ENCODE measurements at places on chromosomes 3 and 15. TPM values are rescaled to one million over a fixed set of nuclear protein-coding genes. Genes with fewer than 3 reads are reported as not detected.

Gene SSUH2
- total RNA-seq: 0.41 TPM

Gene CPNE9
- 0.41 TPM for total RNA-seq

Gene RPP25
- total RNA-seq: 7.3 TPM

Gene APH1B
- 26.1 TPM for total RNA-seq

Gene FYTTD1
- 61.1 TPM for total RNA-seq

Gene BNC1
- total RNA-seq: 0.41 TPM

Gene EPHA3
- 136 TPM for total RNA-seq

Gene STT3B
- total RNA-seq: 190 TPM

Gene ICE2
- total RNA-seq: 38.3 TPM

GRCh38 chr15:69299943-69300588 lies 1.4 kb downstream of the PAQR5 start:
- DNase-seq: no peak

GRCh38 chr15:79970624-79971434 lies at the start of gene BCL2A1:
TSS of gene BCL2A1 (minus strand) at chr15:79971196. CDS start at chr15:79971119, 77 bp downstream.
- DNase-seq: no peak

- no peak for DNase-seq
Measured at GRCh38 chr3:141389703-141390102, 21.4 kb downstream of the ZBTB38 start.

DNA sequence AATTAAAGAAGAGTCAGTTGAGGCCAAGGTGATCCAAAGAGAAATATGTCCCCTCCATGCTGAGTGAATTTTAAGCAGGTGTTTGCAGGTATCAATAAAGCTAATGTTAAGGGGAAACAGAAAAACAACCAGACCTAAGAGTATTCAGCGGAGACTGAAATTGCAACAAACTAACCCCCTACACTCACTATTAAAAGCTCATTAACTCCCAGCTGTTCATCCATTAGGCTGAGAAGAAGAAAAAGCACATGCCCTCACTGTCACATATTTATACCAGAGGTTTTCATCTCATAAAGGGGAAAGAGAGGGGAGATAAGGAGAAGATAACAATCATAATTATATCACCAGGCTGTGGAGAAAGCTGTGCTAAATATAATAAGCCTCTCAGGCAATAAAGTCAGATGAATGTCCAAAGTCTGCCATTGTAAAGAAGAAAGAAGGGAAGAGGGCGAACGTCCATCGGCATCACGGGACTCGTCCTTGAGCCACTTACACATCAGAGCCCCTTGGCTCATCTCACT lies 145.2 kb downstream of the TAFA4 start:
- no peak for DNase-seq

GRCh38 chr15:79015416-79015815 lies 70.6 kb upstream of the CTSH start:
- no peak for DNase-seq

DNA sequence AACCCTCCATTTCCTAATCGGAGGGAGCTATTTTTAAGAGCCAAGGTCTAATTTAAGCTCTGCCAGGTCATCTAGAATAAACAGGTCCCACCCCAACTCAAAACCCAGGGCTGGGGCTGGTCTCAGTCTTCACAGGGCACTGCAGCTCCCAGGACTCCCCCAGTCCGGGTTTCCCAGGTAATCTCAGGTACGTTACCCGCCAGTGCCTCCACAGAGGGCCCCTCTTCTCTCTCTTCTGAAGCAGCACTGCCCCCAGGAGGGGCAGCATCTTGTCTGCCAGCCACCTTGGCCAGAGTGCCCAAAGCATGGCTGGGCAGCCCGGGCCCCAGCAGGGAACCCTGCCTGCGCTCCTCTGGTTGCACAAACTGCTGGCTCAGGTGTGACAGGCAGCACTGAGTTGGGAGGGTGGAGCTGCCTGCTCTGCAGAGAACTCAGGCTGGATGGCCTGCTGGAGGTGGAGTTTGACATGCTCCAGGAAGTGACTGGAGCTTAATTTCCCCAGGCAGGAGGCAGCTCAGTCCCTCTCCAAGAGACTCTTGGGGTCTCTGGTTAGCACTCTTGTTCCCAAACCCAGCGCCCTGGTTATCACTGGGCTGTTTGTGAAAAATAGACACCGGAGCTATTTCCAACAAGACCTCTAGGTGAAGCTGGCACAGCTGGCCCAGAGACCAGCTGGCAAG lies at the start of gene PLA2G4F:
PLA2G4F (minus strand) TSS at position 394 of the 680 bp plus-strand sequence; CDS start at position 307, 87 bp downstream.
- DNase-seq: no peak

DNA sequence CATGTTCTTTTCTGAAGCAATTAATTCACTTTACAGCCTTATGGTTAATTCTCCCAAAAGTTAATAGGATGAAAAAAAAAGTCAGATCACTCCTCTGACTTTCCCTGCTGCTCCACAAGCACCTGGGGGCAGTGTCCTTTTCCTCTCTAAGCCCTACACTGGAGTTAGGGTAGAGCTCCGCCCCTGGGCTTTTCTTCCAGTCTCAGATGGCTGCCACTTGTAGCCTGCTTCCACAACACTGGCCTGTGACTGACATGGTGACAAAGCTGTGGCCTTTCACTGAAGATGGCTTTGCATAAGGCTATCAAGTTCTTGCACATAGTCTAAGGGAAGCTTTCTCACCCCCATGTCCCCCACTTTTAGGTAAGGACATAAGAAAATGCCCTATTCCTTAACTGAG lies 1.3 kb upstream of the MON1A start:
- no peak for DNase-seq

DNA sequence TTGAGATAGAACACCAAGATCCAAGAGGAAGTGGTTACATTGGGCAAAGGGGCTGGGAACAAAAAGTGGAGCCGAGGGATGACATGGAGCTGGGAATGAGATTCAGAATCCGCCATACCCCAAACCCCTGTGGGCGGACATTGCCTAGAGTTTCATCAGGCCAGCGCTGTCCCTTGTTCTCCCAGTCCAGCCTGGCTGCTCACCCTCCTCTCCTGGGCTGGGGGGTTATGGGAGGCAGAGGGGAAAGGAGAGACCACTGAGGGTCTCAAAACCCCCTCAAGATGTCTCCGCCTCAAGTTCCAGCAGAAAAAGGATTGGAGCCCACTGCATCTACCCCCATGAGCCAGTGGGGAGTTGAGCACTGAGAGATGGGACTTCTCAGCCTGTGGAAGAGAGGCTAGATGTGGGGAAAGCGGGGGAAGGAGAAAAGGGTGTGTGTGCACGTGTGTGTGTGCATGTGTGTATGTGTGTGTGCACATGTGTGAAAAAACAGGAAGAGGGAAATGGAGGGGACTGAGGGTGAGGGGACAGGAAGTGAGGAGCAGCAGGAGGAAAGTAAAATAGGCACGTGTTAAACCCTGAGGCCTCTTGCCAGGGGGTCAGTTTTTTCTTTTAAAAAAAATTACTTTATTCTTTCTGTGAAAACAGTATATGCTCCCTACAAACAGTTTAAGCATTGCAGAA lies 14.3 kb downstream of the GRM2 start:
- peak; percentile 0 for DNase-seq

DNA sequence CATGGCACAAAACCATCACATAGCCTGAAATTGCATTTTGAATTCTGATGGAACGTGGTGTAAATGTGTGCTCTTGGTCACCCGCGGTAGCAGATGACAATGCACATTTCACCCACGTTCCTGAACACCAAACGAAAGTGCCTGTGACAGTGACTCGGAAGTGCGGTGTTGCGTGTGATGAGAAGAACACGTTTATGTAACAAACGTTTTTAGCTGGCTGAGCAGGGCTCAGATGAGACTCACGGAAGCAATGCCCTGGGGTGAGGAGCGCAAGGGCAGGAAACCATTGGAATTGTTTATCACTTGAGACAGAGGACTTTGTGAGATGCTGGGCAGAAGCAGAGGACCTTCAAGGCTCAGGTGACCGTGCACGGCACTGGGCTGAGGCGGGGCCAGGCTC lies 449.2 kb upstream of the CFAP20DC start:
- no peak for DNase-seq

GRCh38 chr3:14506626-14507304 lies 33.4 kb downstream of the GRIP2 start:
- no peak for DNase-seq

DNA sequence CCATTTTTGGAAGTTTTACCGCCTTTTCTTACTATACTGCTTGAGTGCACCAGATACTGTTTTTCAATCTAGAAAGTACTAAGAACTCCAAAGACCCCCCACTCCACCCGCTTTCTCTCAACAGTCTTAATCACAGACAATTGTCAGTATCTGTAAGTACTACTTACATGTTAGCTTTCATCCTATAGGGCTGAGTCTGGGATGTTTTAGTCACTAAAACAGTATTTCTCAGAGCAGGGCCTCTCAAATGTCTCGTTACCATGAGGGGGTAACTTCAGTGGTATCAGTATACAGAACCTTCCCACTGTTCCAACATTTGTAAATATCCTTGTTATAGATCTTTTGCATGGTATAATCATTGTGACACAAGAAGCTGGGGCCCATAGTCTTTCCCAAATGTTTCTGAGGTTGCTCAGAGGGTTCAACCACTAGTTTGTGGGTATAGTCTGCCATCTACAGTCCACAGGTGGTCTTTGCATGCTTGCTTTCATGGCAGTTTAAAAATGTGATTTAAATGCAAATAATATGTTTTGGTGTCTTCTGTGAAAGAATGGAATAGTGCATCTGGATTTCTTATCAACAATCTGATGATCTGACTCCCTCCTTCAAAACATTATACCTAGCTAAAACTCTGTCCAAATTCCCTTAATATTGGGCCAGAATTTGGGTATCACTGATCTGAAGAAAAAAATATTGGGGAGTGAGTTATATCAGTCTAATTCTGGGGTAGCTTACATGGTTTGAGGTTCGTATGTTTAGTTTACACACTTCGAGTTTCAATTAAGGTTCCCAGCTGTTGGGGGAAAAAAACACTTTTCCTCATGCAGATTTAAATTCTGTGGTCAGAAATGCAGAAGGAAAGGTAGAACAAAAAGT lies 18.0 kb upstream of the DNAJC13 start:
- DNase-seq: peak; percentile 60

- no peak for DNase-seq
Measured at GRCh38 chr15:88908697-88909621, 4.2 kb downstream of the MFGE8 start.

GRCh38 chr3:25272090-25272489 lies 156.0 kb upstream of the RARB start:
- no peak for DNase-seq

- DNase-seq: no peak
Measured at GRCh38 chr15:52294881-52295420, 653 bp downstream of the MYO5C start.

DNA sequence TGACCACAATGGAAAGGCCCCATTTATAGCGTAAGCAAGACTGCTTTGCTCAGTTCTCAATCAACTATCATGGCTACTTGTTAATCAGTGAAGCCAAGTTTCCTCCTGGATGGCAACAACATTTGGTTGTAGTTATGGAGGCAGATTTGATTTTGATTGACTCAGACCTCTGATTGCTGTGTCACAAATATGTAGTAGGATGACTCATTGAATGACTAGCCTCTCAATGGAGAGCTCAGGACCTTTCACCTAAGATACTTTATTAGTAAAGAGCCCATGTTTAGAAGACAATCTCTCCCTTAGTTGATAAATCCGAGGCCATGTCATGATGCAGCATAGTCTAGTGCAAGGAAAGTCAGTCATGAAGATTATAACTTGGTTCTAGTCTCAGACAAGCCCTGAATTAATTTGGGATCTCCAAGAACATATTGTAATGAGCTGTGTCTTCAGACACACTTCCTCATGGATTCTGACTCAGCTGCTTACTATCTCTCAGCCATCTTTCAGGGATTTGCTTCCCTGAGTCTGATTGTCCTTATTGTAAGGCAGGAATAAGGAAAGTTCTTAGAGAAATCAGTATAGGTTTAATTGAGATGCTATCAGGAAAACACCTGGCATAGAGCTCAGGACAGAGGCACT lies 397.4 kb upstream of the TMCO5A start:
- DNase-seq: no peak

DNA sequence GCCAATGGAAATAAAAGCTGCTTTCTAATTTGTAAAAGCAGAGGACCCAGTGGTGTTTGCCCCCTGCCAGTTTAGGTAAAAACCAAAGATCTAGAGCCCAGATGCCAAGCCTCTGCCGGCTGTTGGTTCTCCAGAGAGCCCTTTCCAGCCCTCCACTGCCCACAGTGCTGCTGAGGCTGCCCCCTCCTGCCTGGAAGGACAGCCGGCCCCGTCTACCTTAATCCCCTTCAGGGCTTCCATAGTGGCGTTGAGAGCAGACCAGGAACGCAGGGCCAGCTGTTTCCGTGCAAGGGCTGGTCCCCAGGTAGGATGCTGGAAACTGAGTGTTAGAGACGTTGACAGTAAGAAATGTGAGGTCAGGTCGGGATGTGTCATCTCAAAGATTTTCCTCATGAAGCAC lies 6.9 kb downstream of the ST8SIA2 start:
- DNase-seq: no peak

- DNase-seq: no peak
Measured at GRCh38 chr15:62063825-62064635, 2.7 kb upstream of the C2CD4A start.

GRCh38 chr15:36901012-36901411 lies 199.3 kb downstream of the MEIS2 start:
- DNase-seq: no peak

DNA sequence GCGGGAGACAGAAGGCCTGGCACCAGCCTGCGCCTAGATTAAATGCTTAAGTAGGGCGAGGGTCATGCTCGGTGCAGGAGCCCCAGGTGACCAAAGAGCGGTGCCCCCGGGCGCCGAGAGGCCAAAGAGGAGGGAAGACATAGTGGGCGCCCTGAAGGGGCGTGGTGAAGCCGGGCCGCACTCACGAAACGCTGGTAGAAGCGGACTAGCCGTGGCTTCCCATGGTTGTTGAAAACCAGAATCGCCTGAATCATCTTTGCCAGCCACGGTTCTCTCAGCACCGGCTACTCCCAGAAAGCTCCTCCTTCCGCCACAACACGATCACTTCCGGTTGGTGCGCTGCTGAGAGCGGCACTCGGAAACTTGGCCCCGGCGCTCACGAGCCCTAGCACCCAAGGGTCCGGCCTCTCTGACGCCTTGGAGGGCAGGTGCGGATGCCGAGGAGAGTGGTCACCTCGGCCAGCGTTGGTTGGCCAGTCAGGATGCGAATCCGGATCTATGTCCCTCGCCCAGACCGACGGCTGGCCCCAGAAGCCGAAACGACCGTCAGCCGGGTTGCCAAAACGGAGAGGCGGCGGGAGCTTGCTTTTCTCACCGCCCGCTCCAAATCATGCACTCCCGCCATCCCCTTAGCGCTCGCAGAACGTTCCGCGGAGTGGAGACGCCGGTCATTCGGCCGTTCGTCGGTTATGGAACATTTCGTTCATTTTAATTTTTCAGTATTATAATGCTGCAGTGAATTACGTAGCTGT lies at the start of gene AP3S2:
AP3S2 (minus strand) TSS at position 299 of the 752 bp plus-strand sequence; CDS start at position 254, 45 bp downstream.
- DNase-seq: peak; percentile 80

DNA sequence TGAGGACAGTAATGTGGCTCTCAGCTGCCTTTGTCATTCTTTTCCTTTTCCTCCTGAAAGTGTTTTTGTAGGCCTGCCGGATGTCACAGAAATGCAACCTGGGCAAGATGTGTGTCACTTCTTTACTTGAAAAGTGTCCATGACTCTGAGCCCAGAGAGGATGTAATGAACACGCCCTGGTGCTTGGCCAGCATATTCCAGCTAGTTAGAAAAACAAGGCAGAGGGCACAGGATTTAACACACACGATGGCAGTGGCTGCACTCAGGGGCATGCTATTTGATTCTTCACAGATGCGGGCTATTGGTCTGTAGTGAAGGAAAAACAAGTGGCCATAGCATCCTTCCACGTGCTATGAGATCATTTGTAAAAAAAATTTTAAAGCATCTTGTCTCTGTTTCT lies 30.3 kb upstream of the PTX3 start:
- no peak for DNase-seq
